ENCODE measurements at places on chromosomes 7 and 10. TPM values are rescaled to one million over a fixed set of nuclear protein-coding genes. Genes with fewer than 3 reads are reported as not detected.

The CFAP46 gene
- 0.13 TPM for total RNA-seq

The MLXIPL gene
- total RNA-seq, result 15.7 TPM

- no peaks in the 10 kb centered on the region for H3K4me1 ChIP-seq
- no peaks in the 10 kb centered on the region for H3K27me3 ChIP-seq
- H3K36me3 ChIP-seq, result no peaks in the 10 kb centered on the region
- no peak overlapping the region for H3K4me3 ChIP-seq
These were observed 116.4 kb downstream of the TCERG1L start for GRCh38 chr10:131195116-131195515.

The PDE1C gene
- total RNA-seq, result 1.2 TPM

DNA sequence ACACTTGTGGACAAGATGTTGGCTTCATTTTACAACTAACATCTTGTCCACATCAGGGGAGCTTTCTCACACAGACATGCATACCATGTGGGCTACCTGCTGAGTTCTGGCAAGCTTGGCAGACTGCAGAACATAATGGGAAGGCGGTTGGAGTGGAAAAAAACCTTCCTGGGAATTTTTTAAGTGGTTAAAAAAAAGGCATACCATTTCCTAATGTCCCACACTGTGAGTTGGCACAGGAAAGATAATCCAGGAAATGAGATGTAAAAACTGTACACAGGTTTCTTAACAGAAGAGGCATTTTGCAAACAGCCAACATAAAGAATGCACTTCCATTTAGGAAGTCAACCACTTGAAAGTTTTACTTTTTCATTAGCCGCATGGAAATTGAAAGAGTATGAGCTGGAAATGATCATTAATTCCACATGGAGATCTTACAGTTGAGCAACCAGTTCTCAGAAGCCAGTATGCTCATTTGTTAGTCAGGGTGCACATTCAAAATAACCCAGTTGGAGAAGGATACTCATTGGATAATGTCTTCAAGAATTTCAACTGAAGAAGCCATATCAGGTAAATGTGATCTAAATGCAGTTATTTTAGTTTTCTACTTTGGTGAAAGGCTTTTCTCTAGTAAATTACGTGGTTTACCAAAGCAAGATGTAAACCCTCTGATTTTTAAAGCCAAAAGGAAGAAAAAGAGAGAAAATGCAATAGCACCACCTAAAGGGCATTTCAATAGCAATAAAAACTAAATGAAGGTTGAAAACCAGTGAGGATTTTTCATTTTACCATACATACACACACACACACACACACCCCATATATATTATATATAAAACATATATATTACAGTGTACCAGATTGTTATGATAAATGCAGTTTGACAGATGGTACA lies 194.0 kb downstream of the TAX1BP1 start:
- no peaks in the 10 kb centered on the region for H3K4me1 ChIP-seq
- no peak overlapping the region for H3K4me3 ChIP-seq
- no peak for DNase-seq
- H3K27ac ChIP-seq, result no peak overlapping the region

GRCh38 chr10:120744040-120744439 lies 107.1 kb upstream of the WDR11 start:
- H3K36me3 ChIP-seq, result no peaks in the 10 kb centered on the region
- H3K4me1 ChIP-seq, result no peaks in the 10 kb centered on the region
- H3K27ac ChIP-seq, result no peak overlapping the region
- H3K27me3 ChIP-seq, result no peaks in the 10 kb centered on the region
- H3K4me3 ChIP-seq, result no peak overlapping the region

DNA sequence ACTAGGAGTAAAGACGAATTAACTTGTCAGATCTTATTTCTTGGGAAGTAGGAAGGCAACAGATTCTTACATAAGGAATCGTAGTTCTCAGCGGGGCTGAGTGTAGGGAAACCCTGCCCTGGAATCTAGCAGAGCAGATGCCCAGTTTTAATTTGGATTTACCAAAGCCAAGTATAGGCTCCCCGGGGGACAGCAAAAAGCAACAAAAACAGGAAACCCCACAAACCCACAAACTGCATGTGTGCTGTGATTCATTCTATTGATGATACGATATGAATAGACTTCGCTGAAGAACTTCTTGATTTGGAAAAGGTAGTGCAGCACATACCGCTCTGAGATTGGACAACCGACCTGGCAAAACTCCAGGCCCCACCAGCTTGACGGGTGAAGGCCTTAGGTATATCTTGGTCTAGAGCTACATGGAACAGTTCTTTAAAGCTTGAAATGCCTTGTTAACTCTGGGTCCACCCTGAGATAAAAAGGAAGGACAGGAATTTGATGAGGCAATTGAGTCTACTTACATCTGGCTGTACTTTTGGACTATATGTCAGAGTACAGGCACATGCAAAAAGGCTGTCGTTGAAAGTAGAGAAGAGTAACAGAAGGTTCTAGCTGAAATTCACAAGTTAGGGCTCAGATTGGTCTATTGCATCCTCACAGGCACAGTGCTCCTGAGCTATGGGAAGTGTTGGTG lies 49.1 kb downstream of the STRA8 start:
- DNase-seq, result no peak
- no peak overlapping the region for H3K27ac ChIP-seq
- H3K4me1 ChIP-seq, result no peaks in the 10 kb centered on the region
- H3K4me3 ChIP-seq, result no peak overlapping the region
- H3K36me3 ChIP-seq, result no peaks in the 10 kb centered on the region

- no peak for DNase-seq
- no peaks in the 10 kb centered on the region for H3K4me1 ChIP-seq
- no peak overlapping the region for H3K4me3 ChIP-seq
- H3K36me3 ChIP-seq, result peaks cover 3% of the 10 kb centered on the region
- no peak overlapping the region for H3K27ac ChIP-seq
These were observed 94.3 kb downstream of the PRPF18 start for GRCh38 chr10:13681095-13681494.

DNA sequence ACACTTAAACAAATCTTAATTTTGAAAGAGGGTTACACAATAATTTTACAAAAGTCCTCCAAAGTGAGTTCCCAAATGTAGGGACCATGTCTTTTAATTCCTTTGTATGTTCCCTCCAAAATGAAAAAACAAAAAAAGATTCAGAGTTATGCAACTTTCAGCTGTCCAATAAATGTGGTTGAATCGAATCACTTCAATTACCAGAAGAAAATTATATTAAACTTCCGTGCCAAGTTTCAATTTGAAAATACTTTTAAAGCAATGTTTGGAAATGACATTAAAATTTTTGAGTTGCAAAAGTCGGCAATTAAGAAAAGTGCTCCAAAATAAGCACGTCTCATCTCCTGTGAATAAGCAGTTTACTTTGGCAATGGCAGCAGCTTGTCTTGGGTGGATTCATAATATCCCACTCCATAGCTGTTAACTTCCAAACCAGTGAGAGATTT lies 60.3 kb upstream of the C1GALT1 start:
- no peaks in the 10 kb centered on the region for H3K36me3 ChIP-seq
- H3K4me3 ChIP-seq, result no peak overlapping the region
- no peaks in the 10 kb centered on the region for H3K27me3 ChIP-seq
- H3K4me1 ChIP-seq, result no peaks in the 10 kb centered on the region
- DNase-seq, result no peak
- H3K27ac ChIP-seq, result no peak overlapping the region

The TSPAN15 gene
- 129 TPM for total RNA-seq

- no peaks in the 10 kb centered on the region for H3K27me3 ChIP-seq
- H3K4me3 ChIP-seq, result no peak overlapping the region
- H3K4me1 ChIP-seq, result no peaks in the 10 kb centered on the region
- no peak for DNase-seq
- no peak overlapping the region for H3K27ac ChIP-seq
These were observed 68.1 kb upstream of the AOAH start for GRCh38 chr7:36792421-36792820.

GRCh38 chr10:74058071-74058470 lies 60.2 kb downstream of the VCL start:
- peaks cover 8% of the 10 kb centered on the region for H3K4me1 ChIP-seq
- no peak overlapping the region for H3K27ac ChIP-seq
- no peaks in the 10 kb centered on the region for H3K36me3 ChIP-seq
- no peaks in the 10 kb centered on the region for H3K27me3 ChIP-seq

- peak overlapping the region; percentile 24 for H3K4me3 ChIP-seq
- peaks cover 4% of the 10 kb centered on the region for H3K4me1 ChIP-seq
- H3K27ac ChIP-seq, result peak overlapping the region; percentile 20
- no peak for DNase-seq
These were observed 255.4 kb downstream of the ARHGAP21 start for GRCh38 chr10:24468281-24468751.

- H3K4me1 ChIP-seq, result no peaks in the 10 kb centered on the region
- H3K4me3 ChIP-seq, result no peak overlapping the region
- no peaks in the 10 kb centered on the region for H3K27me3 ChIP-seq
- no peak for DNase-seq
- no peak overlapping the region for H3K27ac ChIP-seq
These were observed 40.2 kb downstream of the CUL1 start for GRCh38 chr7:148738737-148739535.

The SPDYE1 gene
- total RNA-seq, result not detected

DNA sequence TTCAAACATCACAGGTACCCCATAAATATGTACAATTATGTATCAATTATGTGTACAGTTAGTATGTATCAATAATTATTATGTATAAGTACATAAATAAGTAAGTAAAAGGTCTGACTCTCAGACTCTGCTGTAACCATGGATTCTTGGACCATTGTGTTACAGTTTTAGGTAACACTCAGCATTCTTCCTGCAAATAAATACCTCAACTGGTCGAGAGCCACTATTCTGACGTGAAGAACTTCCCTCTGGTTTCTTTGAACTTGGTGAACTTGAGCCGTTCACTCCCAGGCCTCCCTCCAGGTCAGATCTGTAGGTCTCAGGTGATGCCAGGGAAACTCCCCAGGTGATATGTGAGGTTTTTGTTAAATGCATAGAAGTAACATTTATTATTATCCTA lies 191.8 kb upstream of the PLXNA4 start:
- H3K27ac ChIP-seq, result no peak overlapping the region
- H3K27me3 ChIP-seq, result no peaks in the 10 kb centered on the region
- no peak for DNase-seq
- no peaks in the 10 kb centered on the region for H3K36me3 ChIP-seq
- no peaks in the 10 kb centered on the region for H3K4me1 ChIP-seq
- H3K4me3 ChIP-seq, result no peak overlapping the region

The CEP41 gene
- total RNA-seq, result 6.9 TPM

GRCh38 chr7:33814936-33815335 lies 90.4 kb upstream of the BMPER start:
- no peak overlapping the region for H3K27ac ChIP-seq
- H3K27me3 ChIP-seq, result no peaks in the 10 kb centered on the region
- DNase-seq, result no peak
- no peak overlapping the region for H3K4me3 ChIP-seq
- H3K4me1 ChIP-seq, result no peaks in the 10 kb centered on the region

GRCh38 chr7:134660961-134661376 lies 14.3 kb downstream of the BPGM start:
- DNase-seq, result no peak
- H3K27ac ChIP-seq, result no peak overlapping the region
- H3K4me3 ChIP-seq, result no peak overlapping the region
- no peaks in the 10 kb centered on the region for H3K4me1 ChIP-seq

The OR2A42 gene
- not detected for total RNA-seq

The SUN3 gene
- total RNA-seq, result not detected

The FBXL15 gene
- 37.3 TPM for total RNA-seq

The PTPRE gene
- 15.9 TPM for total RNA-seq

- H3K4me1 ChIP-seq, result no peaks in the 10 kb centered on the region
- no peak for DNase-seq
- no peaks in the 10 kb centered on the region for H3K36me3 ChIP-seq
- H3K4me3 ChIP-seq, result no peak overlapping the region
These were observed 5.6 kb upstream of the IFIT2 start for GRCh38 chr10:89296220-89296648.

GRCh38 chr7:33066771-33067170 lies 4.2 kb upstream of the NT5C3A start:
- no peaks in the 10 kb centered on the region for H3K27me3 ChIP-seq
- no peaks in the 10 kb centered on the region for H3K4me1 ChIP-seq
- H3K36me3 ChIP-seq, result no peaks in the 10 kb centered on the region
- no peak for DNase-seq
- H3K4me3 ChIP-seq, result no peak overlapping the region

- H3K4me1 ChIP-seq, result no peaks in the 10 kb centered on the region
- H3K27ac ChIP-seq, result no peak overlapping the region
- H3K36me3 ChIP-seq, result no peaks in the 10 kb centered on the region
- DNase-seq, result no peak
These were observed 86.0 kb downstream of the CH25H start for GRCh38 chr10:89120931-89121763.

DNA sequence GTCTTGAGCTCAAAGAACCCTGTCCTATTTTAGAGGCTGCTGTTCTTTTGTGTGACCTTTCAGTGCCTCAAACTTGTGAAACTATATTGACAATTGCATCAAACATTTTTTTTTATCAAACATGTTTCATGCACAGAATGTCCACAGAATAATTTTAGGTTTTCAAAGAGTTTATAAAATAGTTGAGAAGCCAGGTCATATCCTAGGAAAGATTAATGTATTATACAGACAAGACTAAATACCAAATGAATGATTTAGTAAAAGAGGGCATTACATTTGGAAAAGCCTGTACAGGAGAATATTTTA lies 67.0 kb downstream of the CDK6 start:
- H3K36me3 ChIP-seq, result no peaks in the 10 kb centered on the region
- H3K4me3 ChIP-seq, result no peak overlapping the region
- DNase-seq, result no peak
- H3K27ac ChIP-seq, result no peak overlapping the region
- H3K27me3 ChIP-seq, result no peaks in the 10 kb centered on the region

DNA sequence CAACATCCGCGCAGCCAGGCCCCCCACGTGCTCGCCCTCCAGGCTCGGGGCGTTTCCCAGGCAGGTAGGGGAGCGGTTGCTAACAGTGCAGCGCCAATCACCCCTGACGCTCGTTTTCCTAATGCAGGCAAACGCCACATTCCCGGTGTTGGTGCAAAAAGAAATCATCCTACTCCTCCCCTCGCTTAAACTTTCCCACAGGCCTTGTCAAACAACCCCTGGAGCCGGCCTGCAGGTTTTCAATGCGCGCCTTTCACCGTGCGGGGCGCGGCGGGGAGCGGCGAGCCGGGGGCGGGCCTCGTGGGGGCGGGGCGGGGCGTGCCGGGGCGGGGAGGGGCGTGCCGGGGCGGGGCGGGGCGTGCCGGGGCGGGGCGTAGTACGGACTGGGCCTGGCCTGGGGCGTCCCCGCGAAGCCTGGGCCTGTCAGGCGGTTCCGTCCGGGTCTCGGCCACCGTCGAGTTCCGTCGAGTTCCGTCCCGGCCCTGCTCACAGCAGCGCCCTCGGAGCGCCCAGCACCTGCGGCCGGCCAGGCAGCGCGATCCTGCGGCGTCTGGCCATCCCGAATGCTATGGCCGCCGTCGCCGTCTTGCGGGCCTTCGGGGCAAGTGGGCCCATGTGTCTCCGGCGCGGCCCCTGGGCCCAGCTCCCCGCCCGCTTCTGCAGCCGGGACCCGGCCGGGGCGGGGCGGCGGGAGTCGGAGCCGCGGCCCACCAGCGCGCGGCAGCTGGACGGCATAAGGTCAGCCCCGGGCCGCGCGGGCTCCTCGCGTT lies at the start of gene ECHDC3:
Gene ECHDC3, plus strand, starts transcription at position 374 of the 770 bp plus-strand sequence. Its CDS starts 195 bp downstream, at position 569.
- no peaks in the 10 kb centered on the region for H3K27me3 ChIP-seq
- peaks cover 3% of the 10 kb centered on the region for H3K4me1 ChIP-seq
- H3K27ac ChIP-seq, result peak within 1 kb of the TSS; percentile 55
- peak within 1 kb of the TSS; percentile 70 for H3K4me3 ChIP-seq
- DNase-seq, result peak; percentile 70
